Stimulated activated CD8-positive, alpha-beta memory T cell treated with anti-CD3 and anti-CD28 coated beads, Interleukin-7, amount 100 ng/mL, for 48 hours (primary cell): ENCODE measurements at places on chromosomes 1 and 21.

- DNase-seq = no peak
Observed at GRCh38 chr1:183039985-183040447, 16.8 kb downstream of the LAMC1 start.

GRCh38 chr1:226708342-226708780, 30.7 kb downstream of the ITPKB start:
- DNase-seq = no peak

DNA sequence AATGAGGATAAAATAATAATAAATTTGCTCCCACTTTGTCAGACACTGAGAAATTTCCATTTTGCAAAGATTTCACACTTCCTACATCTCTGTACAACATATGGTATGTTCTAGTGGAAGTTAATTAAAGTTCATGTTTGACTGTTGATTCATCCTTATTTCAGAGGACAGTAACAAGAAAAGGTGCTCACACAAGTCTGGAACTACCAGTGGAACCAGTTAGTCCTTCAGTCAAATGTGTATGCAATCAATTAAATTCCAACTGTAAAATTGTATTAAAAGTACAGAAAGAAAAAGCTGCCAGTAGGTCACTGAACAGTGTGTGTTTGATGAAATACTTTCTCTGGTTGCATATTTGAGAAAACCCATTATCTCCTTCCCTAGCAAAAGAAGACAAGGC, 496.0 kb upstream of the PKN2 start:
- DNase-seq = no peak

DNA sequence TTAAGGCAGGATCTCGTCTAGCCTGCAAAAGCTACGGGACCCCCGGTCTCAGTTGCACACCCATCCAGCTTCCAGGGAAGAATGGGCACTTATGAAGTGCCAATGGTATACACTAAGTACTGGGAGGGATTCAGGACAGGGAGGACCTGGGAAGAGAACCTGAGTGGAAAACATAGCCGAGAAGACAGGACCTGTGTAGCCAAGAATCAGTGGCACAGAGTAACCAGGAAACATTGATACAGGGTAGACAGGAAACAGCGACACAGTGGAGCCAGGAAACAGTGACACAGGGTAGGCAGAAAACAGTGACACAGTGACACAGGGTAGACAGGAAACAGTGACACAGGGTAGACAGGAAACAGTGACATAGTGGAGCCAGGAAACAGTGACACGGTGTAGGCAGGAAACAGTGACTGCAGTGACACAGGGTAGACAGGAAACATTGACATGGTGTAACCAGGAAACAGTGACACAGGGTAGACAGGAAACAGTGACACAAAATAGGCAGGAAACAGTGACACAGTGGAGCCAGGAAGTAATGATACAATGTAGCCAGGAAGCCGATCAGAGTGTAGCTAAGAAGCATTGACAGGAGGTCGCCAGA, 138.0 kb upstream of the ARHGEF16 start:
- DNase-seq = no peak

GRCh38 chr1:186060226-186060625, 314.8 kb downstream of the TPR start:
- no peak for DNase-seq

GRCh38 chr21:43024439-43025136, 50.2 kb downstream of the PKNOX1 start:
- no peak for DNase-seq
